ENCODE measurements at places on chromosomes 7 and 10.

DNA sequence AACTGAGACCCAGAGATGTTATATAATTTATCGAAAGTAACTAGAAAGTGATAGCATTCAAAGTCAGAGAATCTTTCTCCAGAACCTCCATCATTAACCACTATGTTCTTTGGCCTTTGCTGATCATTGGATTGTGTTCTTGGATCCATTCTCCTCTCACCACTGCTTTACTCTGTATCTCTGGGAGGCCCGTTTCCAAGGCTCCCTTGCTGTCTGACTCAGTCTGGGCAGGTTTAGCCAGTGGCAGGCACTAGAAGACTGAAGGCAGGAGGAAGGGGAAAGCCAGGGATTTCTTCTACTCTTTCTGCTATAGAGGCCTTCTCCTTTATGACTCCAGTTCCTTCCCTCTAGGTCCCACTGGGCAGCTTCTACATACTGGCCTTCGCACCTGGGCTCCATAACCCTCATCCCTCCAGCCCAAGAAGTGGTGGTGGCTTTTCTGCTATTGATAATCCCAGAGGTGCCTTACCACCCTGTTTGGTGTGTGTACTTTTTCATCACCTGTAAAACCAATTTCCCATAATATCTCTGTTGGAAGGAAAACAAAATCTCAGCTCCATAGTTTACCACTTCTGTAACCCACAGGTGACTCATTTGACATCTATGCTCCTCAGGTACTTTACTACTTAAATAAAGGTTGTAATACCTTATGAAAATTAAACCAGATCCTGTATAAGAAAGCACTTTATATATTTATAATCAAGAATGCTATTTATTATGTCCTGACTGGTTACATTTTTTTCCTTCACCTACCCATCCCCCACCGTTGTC lies 36.0 kb downstream of the BCAP29 start:
- no peak for DNase-seq

DNA sequence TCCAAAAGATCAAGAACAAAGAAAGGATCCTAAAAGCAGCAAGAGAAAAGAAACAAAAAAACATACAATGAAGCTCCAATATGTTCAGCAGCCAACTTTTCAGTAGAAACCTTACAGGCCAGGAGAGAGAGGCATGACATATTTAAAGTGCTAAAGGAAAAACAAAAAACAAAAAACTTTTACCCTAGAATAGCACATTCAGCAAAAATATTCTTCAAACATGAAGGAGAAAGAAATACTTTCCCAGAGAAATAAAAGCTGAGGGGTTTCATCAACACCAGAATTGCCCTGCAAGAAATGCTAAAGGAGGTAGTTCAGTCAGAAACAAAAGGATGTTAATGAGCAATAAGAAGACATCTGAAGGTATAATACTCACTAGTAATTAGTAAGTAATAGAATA lies 753.5 kb upstream of the POT1 start:
- no peak for DNase-seq

- peak; percentile 77 for DNase-seq
Measured at GRCh38 chr7:151632750-151633515, 113.2 kb upstream of the RHEB start.

DNA sequence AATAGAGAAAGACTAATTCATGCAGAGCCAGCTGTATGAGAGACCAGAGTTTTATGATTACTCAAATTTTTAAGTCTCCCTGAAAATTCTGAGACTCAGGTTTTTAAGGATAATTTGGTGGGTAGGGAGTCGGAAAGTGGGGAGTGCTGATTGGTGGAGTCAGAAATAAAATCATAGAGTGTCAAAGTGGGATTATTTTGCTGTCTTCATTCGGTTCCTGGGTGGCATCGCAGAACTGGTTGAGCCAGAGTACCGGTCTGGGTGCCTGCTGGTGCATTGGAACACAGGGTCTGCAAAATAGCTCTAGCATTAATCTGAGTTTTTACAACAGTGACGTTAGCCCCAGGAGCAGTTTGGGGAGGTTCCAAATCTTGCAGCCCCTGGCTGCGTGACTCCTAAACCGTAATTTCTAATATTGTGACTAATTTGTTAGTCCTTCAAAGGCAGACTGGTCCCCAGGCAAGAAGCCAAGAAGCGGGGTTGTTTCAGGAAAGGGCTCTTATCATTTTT lies 32.4 kb downstream of the GPRIN2 start:
- DNase-seq, result no peak

DNA sequence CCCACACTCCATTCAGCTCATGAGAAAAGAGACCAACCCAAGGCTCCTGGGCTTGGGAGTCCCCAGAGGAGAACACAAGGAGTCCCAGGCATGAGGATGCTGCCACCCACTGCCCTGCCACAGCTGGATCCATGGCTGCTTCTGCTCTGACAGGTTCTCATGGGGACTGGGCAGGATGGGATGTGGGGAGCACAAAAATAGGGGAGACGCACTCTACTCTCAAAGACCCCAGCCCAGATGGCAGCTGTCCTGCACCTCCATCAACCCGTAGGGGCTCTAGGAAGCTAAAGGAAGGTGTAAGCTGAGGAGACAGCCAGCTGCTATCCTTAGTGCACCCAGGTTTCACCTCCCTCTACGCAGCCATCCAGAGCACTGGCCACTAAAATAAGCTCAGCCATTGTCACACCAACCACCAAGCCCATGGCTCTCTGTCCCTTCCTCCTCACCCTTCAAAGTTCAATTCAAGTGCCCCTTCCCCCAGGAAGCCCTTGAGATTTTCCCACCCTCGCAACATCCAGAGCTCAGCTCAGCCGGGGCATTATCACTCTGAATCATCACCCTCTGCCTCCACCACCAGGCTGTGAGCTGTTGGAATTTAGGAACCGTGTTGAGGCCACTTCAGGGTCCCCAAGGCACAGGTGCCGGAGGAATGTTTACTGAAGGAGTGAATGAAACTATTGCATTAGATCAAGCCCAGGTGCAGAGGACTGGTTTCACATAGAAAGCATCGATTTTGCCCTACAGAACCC lies 142.1 kb downstream of the GRID1 start:
- no peak for DNase-seq

GRCh38 chr7:123308254-123308951 lies 108.6 kb upstream of the SLC13A1 start:
- no peak for DNase-seq

DNA sequence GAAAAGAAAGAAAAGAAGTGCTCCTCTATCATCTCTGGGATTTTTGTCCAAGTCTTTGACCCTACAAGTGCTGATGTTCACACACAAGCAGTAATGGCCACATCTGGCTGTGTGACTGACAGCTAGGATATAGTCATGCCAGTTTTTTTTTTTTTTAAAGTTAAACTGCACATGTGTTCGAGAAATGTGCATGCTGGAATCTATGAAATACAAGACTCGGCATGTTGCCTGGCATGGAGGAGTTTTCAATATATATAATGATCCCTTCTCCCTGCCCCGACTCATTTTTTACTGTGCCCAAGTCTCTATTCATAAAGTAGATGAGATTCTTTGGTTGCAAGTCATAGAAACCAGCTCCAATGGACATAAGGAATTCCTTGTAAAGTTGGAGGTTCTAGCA lies 60.4 kb upstream of the FGFR2 start:
- DNase-seq, result no peak

- peak; percentile 85 for DNase-seq
Measured at GRCh38 chr7:103149808-103150180, 895 bp upstream of the NAPEPLD start.

- DNase-seq, result no peak
Measured at GRCh38 chr7:132345543-132346129, 230.6 kb downstream of the PLXNA4 start.

DNA sequence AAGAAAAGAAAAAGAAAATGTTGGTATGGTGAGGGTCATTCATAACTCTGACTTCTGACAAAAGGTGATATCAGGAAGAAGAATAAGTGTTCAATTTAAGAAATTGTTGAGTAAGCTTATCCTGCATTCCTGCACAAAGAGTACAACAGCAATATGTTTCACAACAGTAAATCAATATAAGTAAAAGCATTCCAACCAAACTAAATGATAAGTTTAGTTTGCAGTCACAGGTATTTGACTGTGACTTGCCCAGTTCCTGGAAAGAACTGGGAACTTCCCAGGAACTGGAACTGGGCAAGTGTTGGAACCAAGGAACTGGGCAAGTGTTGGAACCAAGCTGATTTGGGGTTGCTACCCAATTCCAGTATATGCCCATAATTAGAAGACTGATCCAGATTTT lies 35.0 kb downstream of the NEURL1 start:
- no peak for DNase-seq

DNA sequence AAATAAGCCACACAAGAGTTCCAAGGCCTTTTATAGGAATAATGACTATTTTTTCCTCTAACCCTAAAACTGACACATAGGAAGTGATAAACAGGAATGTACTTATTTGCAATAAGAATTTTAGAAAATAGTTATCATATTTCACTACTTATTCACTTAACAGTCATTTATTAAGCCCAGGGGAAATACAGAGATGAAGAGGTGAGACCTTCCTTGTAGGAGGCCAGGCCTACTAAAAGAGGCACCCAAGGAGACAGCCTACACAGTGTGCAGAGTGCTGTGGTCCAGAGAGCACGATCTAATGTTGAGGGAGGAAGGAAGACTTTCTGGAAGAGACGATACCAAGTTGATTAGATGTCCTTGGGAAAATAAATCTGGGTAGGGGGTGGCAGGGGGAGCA lies 45.0 kb upstream of the PPP1R3C start:
- no peak for DNase-seq

- no peak for DNase-seq
Measured at GRCh38 chr10:72445851-72446250, 91.1 kb upstream of the DNAJB12 start.

- no peak for DNase-seq
Measured at GRCh38 chr7:142563470-142563869, 185.8 kb upstream of the PRSS1 start.

DNA sequence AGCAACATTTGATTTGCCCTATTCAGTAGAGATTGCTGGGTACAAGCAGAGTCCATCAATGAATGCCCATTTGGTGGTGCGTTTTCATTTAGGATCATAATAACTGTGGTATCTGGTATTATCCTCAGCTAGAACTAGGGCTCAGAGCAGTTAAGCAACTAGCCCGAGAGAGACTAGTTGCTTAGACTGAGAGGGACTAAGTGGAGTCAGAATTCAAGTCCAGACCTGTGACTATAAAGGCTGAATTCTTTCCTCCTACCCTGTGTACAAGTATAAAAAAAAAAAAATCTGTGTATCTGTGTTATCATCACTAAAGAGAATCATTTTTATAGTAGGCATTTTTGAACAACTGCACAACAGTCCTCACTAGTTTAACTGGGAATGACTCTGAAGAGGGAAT lies 45.3 kb upstream of the DKK1 start:
- no peak for DNase-seq

DNA sequence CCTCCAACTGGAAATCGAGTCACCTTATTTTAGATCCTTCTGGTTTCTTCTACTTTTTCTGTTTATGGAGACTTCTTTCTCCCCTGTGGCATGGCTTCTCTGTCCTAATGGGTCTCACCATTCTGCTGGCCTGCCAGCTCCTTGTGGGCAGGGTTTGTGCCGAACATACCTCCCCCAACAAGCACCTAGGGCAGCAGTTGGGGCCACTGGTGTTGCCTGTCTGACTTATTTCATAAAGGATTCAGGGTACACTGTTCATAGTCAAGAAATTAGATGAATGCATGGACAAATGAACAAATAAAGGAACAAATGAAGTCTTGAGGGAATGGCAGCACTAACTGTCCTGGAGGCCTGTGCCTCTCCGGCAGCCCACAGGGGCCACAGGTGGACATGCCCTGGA lies 55.6 kb upstream of the DOCK1 start:
- no peak for DNase-seq

DNA sequence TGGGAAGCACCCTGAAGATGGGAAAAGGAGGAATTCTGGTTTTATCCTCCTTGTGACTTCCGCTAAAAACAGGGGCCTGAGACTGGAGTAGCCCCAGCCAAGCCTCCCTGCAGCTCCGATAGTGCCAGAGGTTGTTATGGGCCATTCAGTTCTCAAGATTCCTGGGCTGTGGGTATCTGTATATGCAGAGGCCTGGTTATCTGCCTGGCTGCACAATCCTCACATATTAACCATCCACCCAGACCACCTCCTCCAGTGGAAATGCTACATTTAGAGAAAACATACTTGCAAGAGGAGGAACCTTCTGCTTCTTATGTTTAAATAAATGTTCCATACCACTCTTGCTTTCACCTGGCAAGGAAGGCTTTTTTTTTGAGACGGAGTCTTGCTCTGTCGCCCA lies 34.6 kb downstream of the ARL3 start:
- DNase-seq, result no peak

DNA sequence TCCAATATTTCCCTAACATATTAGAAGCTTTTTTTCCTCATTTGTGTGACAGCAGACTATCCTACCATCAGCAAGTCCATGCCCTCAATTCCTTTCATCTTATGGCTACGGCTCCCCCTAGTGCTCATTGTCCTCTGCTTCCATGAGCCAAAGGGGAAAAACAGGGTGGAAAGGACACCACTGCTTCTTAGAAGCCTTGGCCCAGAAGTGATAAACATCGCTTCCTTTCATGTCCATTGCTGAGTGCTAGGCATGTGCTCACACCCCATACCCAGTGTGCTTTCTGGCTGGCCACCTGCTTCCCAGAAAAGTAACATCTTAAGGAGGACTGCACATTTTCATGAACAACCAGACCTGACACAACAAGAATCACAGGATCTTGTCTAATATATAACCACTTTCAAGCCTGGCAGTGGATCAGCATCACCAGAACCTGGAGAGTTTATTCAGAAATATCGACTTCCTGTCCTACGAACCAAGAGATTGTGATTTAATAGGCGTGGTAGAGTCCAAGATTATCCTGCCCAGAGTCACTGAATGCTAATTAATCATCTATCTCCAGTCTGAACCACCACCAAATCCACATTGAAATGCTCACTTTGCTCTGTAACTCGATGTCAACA lies 650.5 kb upstream of the SORCS1 start:
- DNase-seq, result peak; percentile 50

- DNase-seq, result no peak
Measured at GRCh38 chr7:79930604-79931003, 204.0 kb upstream of the GNAI1 start.

- no peak for DNase-seq
Measured at GRCh38 chr7:136470179-136470578, 398.3 kb upstream of the CHRM2 start.

DNA sequence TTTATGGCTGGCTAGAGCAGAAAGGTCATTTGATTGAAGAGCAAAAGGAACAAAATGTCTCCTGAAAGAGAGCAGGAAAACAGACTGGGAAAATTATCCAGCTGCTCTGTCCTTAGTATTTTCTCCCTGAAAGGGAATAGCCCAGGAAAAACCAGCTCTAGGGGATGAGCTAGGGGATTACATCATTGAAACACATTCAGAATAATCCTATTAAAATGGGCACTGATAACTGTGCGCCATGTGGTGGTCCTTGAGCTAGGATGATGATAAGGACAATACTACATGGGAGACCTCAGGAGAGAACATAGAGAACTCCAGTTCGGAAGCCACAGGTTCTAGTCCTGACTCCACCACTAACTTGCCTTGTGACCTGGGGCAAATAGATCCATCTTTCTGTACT lies 873.8 kb downstream of the TYW1 start:
- no peak for DNase-seq

- DNase-seq, result no peak
Measured at GRCh38 chr7:64775289-64775688, 18.9 kb upstream of the ZNF138 start.

Measured in NCI-H526 (cell line).